ENCODE measurements at places on chromosomes 1 and 21.

- no peak for DNase-seq
These were observed 110.8 kb downstream of the MATN1 start for GRCh38 chr1:30612536-30613065.

- no peak for DNase-seq
These were observed 49.9 kb upstream of the TNFSF18 start for GRCh38 chr1:173100476-173101107.

DNA sequence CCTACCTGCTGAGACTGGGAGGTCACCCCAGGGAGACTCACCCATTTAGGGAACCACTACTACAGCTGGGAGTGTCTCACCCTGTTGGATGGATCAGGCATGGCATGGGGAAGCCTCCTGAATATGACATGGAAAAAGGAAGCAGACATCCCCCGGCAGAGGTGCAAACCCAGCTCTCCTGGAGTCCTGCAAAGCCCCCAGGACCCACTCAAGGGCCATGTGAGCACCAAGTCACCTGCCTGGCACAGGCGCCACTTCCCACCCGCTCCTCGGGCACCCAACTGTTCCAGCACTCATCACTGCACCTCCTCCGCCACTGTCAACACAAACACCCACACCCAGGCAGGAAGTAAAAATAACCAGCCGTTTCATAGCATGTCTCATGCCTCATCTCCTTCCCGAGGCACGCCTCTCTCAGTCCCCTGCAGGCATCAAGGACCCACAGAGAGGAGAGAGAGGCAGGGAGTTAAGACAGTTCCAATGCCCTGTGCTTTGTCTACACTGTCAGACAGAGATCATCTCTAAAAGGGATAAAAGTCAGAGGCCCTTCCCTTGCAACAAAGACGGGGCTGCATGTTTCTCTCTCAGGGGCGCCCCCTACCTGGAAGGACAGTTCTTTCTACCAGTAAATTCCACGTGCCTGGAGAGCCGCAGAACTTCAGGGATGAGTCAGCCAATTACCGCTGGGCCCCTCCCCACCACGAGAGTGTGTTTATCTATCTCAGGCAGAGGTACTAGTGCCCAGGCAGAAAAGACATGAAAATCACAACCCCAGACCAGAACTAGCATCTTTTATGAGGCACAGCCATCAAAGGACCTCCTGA is 150.1 kb upstream of the SOD1 start:
- peak; percentile 55 for DNase-seq

GRCh38 chr1:246157516-246157915 is 349.6 kb downstream of the SMYD3 start:
- DNase-seq: no peak

- DNase-seq: no peak
These were observed 78.9 kb upstream of the ARID1A start for GRCh38 chr1:26616881-26617280.

DNA sequence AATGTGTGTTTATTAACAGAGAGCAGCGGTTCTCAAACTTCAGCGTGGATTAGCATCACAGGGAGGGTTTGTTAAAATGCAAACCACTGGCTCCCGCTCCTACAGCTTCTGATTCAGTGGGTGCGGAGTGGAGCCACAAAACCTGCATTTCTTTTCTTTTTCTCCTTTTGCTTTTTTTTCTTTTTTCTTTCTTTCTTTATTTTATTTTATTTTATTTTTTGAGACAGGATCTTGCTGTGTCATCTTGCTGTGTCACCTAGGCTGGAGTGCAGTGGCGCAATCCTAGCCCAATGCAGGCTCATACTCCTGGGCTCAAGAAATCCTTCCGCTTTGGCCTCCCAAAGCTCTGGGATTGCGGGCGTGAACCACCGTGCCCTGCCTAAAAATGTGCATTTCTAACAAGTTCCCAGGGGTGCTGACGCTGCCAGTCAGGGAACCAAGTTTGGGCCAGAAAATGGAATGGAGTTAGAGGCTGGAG is 20.9 kb upstream of the SLC1A7 start:
- no peak for DNase-seq

- no peak for DNase-seq
These were observed 2.2 kb upstream of the FYB2 start for GRCh38 chr1:56821462-56821797.

DNA sequence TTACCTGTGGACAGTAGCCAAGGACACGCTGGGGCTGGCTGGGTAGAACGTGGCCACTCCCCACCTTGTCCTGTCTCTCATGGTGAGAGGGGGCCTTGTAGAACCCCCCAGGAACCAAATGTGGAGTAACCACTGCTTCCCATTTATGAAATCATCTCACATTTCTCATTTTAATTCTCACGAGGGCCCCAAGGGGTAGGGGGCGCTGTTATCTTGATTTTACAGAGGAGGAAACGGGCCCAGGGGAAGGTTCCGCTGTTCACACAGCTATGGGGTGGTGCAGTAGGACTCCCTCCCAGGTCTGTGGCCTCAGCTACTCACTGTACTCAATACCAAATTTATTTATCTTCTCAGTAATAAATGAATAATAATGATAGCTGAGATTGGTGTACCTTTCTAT is 5.5 kb downstream of the SMPDL3B start:
- DNase-seq: peak; percentile 51
